ENCODE measurements at places on chromosomes 7 and 10.

GRCh38 chr10:130871406-130871805, 440.1 kb downstream of the TCERG1L start:
- DNase-seq: no peak

DNA sequence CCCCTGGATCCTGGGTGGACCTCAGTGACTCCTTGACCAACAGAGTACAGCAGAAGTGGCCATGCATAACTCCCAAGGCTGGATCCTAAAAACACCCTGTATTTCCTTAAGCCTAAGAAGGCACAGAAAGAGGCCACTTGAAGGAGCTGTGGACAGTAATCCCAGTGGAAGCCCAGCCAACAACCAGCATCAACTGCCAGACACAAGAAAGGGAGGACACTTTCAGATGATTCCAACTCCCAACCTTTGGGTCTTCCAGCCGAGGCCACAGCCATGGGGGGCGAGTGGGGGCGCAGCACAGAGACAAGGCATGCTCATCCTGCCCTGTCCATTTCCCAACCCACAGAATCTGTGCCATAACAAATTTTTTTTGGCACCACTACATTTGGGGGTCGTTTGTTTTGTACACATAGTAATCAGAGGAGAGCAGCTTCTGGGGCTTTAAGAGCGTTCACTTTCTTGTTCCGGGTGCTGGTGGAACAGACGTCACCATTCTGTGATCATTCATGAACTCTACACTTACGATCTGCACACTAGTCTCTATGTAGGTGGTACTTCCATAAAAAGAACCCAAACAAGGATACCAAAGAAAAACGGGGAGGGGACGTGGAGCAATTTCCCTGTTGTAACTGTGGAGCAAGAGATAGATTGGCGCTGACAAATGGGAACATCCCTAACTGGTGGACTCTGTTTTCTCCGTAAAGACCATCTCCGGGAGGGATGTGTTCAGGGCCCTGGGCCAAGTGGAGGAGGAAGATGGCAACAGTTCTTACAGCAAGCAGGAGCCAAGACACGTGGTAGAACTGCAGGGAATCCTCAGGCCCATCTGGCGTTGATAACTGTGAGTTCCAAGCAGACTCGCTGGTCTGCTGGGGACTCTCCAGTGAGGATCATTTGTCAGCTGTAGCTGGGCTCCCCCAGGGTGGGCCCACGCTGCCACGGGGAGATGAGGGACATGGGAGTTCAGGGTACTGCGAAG, 6.0 kb upstream of the SLC29A3 start:
- DNase-seq: no peak

- DNase-seq: no peak
These were observed 919.8 kb upstream of the C7orf33 start for GRCh38 chr7:147670759-147671158.

DNA sequence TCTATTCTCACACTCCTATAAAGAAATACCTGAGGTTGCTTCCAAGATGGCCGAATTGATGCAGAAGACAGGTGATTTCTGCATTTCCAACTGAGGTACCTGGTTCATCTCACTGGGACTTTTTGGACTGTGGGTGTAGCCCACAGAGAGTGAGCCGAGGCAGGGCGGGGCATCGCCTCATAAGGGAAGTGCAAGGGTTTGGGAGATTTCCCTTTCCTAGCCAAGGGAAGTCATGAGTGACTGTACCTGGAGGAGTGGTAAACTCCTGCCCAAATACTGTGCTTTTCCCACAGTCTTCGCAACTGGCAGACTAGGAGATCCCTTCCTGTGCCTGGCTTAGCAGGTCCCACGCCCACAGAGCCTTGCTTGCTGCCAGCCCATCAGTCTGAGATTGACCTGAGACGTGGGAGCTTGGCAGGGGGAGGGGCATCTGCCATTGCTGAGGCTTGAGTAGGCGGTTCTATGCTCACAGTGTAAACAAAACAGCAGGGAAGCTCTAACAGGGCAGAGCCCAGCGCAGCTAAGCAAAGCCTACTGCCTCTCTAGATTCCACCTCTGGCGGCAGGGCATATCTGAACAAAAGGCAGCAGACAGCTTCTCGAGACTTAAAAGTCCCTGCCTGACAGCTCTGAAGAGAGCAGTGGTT, 152.2 kb downstream of the ARL4A start:
- no peak for DNase-seq

DNA sequence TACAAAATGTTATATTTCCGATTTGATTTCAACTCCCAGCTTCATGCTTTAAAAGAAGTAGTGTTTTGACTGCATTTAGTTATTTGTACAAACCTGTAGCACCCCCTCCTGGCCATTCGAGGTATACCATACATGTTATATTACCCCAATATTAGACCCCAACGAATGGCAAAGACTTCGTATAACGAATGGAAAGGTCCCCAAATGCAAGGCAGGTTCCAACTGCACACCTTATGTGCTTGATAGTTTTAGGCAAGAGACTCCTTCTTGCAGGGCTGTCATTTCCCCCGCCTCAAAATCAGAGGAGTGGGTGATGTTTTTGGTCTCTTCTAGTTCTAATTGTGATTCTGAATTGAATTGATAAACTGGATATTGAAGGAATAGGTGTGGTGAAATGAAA, 101.1 kb upstream of the TARP start:
- peak; percentile 41 for DNase-seq

DNA sequence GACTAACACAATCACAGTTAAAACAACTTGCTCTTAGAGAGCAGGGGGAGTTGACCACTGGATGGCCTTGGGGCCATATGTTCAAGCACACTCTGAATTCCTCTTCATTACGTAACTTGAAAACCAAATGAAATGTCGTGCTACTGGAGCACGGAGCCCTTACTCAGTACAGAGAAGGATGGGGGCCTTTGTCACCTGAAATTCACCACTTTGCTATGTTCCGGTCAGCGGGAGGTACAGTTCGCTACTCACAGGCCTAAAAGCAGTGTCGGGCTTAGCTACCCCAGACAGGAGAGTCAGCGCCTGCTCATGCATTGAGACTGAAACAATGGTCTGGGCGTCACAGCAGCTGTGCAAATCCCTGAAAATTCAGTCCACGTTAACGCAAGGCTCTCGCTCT, 39.6 kb downstream of the GLI3 start:
- DNase-seq: no peak

DNA sequence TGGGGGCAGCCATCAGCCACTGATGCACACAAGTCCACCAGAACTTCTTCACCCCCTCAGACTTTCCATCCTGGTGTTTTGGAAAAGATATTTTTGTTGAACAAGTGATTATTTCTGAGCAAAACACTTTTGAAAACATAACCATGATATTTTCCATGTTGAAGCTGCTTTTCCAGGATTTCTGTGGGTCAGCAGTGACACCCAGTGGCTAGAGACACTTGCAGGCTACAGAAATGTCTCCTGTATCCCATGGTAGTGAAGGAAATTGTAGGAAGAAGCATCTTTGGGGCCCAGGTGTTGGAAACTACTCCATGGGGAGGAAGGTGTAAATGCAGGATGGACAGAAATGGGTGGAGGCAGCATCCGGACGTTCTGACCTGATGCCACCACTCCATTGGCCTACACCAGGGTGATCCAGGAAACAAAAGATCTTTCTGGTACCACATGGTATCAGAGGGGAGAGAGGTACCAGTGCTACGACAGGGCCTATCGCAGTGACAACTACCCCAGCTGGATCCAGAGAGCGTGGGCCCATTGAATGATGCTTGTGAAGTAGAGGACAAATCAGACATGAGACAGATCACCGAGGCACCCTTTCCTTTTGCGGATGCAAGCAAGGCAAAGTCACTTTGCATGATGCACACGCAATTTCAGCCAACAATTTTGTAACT, 111.7 kb upstream of the COBL start:
- DNase-seq: no peak

DNA sequence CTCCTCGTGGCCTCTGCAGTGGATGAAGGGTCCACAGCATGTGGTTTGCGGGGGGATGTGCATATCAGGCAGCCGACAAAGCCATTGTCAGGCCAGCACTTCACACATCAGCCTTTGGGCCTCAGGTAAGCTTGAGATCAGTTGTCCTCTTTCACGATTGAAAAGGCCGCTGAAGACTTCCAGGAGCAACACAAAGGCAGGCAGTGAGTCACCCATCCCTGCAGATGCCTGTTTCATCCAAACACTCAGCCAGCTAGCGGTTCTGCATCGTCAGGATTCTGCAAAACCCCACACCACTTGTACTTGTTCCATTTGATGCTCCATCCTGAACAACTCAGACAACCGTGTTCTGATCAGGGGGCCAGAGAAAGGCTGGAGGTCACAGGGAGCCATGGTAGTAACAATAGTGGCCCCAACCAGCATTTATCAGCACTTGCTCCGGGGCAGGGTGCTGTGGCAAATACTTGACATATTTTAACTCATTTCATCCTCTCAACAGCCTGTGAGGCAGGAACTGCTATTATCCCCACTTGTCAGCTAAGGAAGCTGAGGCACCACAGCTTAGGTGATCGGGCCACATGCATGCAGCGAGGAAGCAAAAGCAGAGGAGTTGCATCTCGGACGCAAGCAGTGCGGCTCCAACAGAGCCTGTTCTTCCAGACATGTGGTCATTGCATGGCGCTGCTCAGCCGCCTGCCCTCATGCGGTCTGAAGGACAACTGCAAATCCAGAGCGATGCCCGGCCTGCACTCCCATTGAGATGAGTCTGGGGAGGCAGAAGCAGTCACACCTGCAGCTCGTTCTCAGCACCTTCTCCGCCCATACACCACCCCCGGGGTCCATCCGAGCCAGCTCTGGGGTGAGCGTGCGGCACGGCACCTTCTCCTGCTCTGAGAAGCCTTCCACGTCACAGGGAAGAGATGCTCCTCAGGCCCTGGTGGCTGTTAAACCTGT, 144.9 kb downstream of the PAXIP1 start:
- no peak for DNase-seq

GRCh38 chr7:135977742-135978066, 545 bp upstream of the MTPN start:
- no peak for DNase-seq

GRCh38 chr10:29703271-29703670, 68.5 kb upstream of the SVIL start:
- no peak for DNase-seq

DNA sequence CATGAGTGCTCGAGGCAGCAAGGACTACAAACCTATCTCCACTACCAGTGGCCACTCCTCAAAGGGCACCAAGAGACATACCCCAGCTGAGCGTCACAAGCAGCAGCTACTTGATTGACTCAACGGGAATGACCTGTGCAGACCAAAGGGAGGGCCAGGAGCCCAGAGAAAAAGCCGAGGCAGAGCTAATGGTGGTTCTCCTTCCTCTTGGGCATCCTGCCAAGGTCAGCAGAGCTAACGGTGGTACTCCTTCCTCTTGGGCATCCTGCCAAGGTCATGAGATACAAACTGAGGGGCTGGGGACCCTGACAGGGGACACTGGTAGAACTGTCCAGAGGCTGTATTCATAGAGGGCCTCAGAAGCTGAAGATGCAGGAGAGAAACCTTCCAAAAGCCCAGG, 60.4 kb downstream of the FAM53B start:
- no peak for DNase-seq

GRCh38 chr10:34216348-34216945, 598.6 kb downstream of the PARD3 start:
- DNase-seq: no peak

DNA sequence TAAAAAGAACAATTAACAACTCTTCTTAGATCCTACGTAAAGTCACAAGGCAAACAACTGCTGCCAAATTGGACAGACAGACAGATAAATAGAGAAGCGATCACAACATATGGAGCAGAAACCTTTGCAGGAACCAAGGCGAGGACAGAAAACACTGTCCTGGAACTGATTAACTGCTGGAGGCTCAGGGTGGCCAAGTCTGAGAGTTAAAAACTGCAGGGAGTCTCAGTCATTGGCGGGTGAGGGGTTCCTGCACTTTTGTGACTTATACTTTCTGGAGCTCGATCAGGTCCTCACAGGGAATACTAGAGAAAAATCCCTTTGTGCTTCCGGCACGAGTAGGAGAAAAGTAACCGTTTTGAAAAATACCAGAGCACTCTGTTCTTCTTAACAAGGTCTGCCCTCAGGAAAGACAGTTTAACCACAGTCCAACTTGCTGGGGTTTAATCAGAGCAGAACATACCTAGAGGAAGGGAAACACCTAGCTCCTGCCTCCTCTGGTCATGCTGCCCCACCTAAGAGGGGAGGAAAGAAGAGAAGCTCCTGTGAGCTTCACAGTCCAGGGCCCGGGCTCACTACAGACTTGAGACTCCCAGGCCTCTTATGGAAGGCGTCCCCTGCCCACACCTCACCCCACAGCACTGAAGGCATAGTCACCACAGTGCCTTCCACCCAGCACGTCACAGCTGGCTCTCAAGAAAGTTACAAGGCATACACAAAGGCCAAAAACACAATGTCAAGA, 74.9 kb downstream of the LARP4B start:
- no peak for DNase-seq

GRCh38 chr10:115402699-115403098, 309.5 kb downstream of the ATRNL1 start:
- DNase-seq: no peak

DNA sequence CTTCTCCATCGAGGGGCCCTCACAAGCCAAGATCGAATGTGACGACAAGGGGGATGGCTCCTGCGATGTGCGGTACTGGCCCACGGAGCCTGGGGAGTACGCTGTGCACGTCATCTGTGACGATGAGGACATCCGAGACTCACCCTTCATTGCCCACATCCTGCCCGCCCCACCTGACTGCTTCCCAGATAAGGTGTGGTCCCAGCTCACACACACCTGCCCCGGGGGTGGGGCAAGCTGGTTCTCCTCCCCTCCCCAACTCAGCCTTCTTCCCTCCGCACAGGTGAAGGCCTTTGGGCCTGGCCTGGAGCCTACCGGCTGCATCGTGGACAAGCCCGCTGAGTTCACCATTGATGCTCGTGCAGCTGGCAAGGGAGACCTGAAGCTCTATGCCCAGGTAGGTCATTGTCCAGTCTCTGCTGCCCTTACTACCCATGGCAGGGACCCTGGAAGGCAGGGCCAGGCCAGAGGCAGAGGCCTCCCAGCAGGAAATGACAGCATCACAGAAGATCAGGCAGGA, 11.0 kb downstream of the FLNC start:
- DNase-seq: no peak

GRCh38 chr7:40777730-40778312, 643.0 kb downstream of the SUGCT start:
- no peak for DNase-seq

GRCh38 chr7:2142386-2142785, 90.4 kb downstream of the MAD1L1 start:
- no peak for DNase-seq

DNA sequence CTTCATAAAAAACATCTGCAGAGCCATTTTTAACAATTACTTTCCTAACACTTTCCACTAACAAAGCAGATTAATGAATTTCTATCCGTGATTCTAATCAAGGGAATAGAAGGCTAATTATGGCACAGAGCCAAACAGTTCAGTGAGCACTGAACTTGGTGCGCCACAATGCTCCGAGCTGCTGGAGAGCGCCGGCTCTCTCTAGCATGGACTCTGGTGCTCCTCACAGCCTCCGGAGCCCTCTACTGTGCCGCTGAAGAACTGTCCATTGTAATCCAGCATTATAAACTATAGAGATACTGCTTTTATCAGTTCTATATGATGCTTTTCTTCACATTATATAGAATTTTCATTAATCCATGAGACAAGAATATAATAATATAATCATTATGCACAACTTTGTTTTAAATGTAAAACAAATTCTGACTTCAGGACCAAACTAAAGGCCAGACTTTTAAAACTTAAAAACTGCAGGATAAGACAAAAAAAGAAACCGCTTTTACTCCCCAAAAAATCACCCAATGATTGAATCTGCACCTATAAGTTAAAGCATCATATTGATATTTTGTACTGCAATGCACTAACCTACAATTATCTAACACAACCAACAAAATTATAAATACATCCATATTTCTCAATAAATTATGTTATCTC, 123.6 kb downstream of the RNF32 start:
- no peak for DNase-seq
